Dorsolateral prefrontal cortex (tissue), 122 donors: ENCODE measurements at places on chromosomes 2 and 18.

DNA sequence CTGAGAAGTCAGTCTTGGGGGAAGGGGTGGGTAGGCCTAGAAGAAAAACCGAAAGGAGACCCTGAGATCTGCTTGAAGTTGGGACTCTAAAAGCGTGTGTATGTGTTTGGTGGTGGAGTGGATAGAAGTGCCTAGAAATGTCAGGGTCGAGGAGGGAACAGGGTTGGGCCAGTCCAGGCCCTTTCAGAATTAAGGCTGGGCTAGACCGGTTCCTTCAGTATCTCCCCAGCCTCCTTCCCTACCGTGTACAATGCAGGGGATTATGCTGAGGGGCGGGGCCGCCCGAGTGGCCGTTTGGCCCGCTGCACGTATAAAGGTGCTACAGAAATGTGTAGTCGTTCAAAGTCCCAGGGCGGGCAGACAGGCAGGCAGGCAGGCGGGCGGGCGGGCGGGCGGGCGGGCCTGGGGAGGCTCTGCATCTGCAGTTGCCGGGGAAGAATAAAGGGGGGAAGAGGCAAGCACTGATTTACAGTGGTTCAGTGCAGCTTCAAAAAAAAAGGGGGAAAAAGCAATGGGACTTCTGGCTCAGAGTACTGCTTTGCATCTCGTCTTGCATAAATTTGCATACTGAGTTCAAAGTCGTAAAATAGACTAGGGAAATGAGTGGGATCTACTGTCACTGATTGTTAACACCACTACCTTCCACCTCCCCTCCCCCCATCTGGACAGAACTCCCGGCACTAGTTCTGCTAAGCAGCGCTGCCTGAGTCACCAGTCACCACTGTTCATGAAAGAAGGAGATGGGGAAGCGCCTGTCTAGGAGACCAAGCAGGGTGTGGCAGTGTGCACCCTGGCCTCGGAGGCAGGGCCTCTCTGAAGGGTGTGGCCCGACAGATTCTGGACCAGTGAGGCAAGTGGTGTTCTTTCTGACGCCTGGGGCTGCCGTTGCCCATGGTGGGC lies 3.6 kb downstream of the IGFBP2 start:
- peak; percentile 62 for DNase-seq

DNA sequence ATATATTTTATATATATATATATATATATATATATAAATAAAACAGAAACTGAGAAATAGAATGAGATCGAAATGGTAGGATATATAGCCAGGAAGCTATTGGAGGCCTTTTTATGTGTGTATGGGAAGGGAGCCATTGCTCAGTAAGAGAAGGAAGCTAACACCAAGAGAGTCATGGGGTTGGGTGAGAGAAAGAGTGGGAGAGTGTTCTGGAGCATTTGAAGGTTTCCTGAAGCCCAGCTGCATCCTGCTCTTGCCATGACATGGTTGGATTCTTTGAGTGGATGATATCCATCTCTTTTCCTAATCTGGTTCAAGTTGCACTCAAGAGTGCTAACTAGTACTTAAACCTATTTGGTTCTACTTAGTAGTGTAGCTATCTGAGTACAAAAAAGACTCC lies 282.3 kb downstream of the DYSF start:
- DNase-seq, result no peak

DNA sequence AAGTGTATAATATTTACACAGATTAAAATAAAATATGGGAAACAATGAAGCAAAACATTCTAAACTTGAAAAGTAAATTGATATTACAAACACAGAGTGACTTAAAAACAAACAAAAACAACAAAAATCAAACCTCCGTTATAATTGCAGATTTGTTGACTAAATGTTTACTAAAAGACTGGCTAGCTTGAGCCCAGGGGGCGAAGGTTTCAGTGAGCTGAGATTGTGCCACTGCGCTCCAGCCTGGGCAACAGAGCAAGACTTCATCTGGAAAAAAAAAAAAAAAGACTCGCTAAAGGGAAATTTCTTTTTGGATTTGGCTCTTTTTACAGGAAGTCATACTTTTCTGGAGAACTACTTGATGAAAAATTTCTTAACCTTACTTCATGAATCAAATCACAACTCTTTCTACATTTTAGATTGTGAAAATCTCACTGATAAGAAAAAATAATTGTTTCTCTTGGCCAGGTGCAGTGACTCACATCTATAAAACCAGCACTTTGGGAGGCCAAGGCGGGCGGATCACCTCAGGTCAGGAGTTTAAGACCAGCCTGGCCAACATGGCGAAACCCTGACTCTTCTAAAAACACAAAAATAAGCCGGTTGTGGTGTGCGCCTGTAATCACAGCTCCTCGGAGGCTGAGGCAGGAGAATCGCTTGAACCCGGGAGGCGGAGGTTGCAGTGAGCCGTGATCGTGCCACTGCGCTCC lies 9.7 kb downstream of the TFPI start:
- DNase-seq, result no peak

GRCh38 chr2:107712857-107713256 lies 113.8 kb upstream of the RGPD4 start:
- DNase-seq, result no peak

- no peak for DNase-seq
These were observed 197.5 kb downstream of the IRS1 start for GRCh38 chr2:226601881-226602662.

DNA sequence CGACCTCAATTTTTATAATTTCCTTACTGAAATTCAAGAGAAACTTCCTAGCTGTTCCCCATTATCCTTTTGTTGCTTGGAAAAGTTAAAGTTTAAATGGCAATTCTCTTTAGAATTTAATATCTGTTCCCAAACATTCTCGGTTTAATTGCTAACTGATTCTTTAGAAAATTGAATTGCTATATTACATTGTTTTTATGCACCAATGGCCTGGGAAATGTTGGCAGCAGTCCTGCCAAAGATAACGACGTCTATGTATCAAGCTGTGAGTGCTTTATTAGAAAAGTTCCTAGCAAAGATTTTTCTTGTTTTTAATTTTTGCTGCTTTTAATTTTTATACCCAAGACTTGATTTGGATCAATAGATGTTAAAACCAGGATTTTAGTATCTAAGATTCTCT lies 167.8 kb upstream of the HDAC4 start:
- no peak for DNase-seq

- peak; percentile 62 for DNase-seq
These were observed 1.5 kb downstream of the GAREM1 start for GRCh38 chr18:32469190-32469651.
